ENCODE measurements at places on chromosomes 13 and 19. TPM values are rescaled to one million over a fixed set of nuclear protein-coding genes. Genes with fewer than 3 reads are reported as not detected.

The IGFL1 gene
- polyA plus RNA-seq: not detected

The MBD3L2 gene
- polyA plus RNA-seq: not detected

The ELSPBP1 gene
- not detected for polyA plus RNA-seq

The KLF2 gene
- polyA plus RNA-seq: 15.9 TPM

The ZNF558 gene
- polyA plus RNA-seq: 35.5 TPM

The ZNF610 gene
- 7.9 TPM for polyA plus RNA-seq

The NKPD1 gene
- 0.16 TPM for polyA plus RNA-seq

The HCST gene
- polyA plus RNA-seq: 3.1 TPM

DNA sequence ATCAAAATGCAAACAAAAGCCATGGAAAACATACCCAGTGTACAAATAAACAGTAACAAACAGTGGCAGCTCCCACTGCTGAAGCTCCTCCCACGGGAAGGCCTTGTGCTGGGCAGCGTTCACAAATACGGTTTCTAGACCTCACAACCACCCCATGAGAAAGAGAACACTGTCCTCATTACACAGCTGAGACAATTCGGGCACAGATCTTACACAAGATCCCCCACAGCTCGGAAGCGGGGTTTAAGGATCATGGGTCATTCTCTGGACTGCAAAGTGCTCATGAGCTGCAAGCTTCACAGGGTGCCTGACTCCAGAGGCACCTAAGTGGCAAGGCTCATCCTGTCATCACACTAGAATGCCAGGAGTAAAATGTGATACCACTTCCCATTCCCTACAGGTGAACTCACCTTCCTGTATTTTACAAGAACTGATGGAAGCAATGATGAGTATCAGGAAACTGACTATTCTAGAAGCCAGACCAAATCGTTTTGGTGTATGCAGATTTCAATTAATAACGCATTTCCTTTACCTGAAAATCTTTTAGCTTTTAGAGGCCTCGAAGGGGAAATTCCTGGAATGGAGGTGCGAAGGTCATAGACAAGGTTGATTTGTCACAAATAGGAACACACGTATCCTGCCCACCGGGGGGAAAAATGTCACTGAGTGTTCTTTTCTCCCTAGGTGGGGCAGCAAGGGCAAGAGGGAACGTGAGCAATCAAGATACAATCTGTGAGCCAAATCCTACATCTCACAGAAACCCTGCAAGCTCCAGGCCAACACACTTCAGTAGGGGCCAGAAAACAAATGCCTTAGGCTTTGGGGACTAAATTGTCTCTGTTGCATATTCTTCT is 41.2 kb downstream of the STK24 start:
- no peak for DNase-seq

GRCh38 chr13:25864116-25864515 is 187.7 kb downstream of the SHISA2 start:
- no peak for DNase-seq

DNA sequence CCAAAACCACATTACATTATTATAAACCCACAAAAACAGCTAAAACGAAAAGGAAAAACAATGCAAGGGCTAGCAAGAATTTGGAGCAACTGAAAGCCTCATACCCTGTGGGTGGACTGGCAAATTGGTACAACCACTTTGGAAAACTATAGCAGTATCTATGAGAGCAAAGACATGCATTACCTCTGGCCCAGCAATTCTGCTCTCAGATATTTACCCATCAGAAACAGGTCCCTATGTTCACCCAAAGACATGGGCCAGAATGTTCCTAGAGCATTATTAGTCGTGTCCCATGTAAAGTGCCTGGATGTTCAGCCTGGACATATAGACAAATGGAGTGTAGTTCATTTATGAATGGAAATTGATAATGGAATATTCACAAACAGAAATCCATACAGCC is 27.9 kb downstream of the POP4 start:
- DNase-seq: no peak

GRCh38 chr13:110866491-110867170 is 48.2 kb downstream of the ANKRD10 start:
- no peak for DNase-seq

DNA sequence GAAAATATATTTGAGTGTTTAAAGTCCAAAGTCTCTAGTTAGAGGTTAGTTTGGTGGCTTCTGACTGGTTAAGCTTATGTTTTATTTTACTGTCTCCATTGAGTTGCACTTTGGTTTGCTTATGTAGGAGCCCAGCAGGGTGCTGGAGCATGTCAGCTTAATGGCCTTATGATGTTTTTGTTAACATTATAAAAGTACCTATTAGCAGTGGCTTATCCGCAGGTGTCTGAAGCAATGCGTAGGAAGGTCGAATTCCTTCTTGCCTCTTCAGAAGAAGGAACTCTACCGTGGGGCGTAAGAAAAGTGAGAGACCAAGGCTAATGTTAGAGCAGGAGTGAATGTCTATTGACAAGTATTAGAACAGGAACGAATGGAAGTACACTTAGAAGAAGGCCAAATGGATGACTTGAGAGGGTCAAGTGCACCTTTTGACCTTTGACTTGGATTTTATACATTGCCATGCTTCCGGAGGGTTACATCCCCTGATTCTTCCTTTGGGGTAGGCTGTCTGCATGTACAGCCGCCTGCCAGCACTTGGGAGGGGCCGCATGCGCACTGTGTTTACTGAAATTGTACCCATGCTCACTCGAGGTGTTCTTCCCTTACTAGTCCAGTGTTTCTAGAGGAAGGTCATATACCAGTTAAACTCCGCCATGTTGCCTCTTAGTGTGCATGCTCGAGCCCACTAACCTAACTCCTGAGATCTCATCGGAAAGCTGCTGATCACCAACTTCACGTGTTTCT is 793.9 kb upstream of the PCDH9 start:
- no peak for DNase-seq

DNA sequence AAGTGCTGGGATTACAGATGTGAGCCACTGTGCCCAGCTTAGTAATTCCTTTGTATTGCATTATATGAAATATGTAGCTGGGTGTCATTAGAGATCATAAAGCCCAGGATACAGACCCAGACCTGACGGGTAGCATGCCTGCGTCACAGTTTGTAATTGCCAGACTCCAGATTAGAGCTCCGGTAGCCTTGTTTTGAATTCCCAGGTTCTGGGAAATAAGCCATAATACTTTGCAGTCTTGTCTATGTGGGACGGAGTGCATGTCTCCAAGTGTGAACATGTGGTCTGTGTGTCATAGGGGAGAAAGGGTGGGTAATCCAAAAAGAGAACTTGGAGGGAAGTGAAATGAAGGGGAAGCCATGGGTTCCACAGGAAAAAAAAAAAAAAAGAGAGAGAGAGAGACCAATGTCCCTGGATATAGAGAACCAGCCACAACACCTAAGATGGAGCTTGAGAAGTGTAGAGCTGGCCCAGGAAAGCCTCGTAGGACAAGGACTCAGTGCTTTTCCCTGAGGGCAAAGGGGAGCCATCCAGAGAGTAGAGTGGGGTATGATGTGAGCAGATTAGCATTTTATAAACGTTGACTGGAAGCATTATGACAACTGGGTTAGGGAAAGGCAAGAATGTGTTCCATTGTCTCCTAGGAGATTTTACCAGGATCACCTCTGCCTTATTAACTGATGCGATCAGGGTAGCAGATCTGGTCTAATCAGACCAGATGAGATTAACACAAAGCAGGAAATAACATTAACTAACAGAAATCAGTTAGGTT is 2.6 kb downstream of the ZSCAN4 start:
- DNase-seq: no peak

GRCh38 chr13:74389056-74389455 is 254.9 kb upstream of the KLF12 start:
- no peak for DNase-seq

- DNase-seq: no peak
Measured at GRCh38 chr19:33507021-33507956, 14.3 kb downstream of the PEPD start.

- no peak for DNase-seq
Measured at GRCh38 chr13:109336730-109337129, 449.7 kb downstream of the IRS2 start.

GRCh38 chr13:31274390-31274789 is 74.6 kb downstream of the B3GLCT start:
- no peak for DNase-seq

DNA sequence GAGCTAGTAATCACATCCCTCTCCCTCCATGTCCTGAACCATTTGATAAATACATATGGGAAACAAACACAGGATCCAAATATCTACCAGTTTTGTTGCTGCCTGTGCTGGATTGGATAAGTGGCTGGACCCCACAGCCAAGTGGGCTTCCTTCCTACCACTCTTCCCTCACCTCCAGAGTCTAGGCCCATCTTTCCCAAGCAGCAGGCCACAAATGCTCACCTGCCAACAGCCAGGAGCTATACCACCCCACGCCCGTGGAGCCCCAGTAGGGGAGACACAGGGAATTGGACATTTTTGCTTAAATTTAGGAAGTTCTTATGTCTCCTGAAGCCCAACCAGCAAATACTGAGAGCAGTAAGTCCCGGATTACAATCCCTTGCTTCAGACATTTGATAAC is 55.8 kb downstream of the HSPH1 start:
- no peak for DNase-seq

- no peak for DNase-seq
Measured at GRCh38 chr13:31807090-31807541, 67.8 kb downstream of the RXFP2 start.

GRCh38 chr13:51240958-51241357 is 18.8 kb downstream of the FAM124A start:
- DNase-seq: no peak

DNA sequence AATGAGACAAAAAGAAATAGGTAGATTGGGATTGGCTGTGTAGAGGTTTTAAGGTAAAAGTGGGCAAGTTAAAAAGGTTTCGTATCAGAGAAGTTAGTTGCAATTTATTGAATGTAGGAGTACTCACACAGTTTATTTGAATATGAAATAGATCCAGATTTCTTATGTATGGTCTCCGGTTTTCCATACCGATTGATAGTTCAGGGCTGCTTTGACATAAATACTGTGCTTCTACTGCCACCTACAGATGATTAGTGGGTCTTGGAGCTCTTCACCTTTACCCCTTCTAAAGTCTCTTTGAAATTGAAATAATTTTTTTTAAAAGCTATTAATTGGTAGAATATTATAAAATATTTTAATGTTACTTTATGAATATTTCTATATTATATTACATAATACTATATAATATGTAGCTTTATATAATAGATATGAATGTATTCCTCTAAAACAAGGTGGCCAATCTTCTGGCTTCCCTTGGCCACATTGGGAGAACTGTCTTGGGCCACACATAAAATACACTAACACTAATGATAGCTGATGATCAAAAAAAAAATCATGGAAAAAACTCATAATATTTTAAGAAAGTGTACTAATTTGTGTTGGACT is 7.7 kb upstream of the GPR18 start:
- no peak for DNase-seq

DNA sequence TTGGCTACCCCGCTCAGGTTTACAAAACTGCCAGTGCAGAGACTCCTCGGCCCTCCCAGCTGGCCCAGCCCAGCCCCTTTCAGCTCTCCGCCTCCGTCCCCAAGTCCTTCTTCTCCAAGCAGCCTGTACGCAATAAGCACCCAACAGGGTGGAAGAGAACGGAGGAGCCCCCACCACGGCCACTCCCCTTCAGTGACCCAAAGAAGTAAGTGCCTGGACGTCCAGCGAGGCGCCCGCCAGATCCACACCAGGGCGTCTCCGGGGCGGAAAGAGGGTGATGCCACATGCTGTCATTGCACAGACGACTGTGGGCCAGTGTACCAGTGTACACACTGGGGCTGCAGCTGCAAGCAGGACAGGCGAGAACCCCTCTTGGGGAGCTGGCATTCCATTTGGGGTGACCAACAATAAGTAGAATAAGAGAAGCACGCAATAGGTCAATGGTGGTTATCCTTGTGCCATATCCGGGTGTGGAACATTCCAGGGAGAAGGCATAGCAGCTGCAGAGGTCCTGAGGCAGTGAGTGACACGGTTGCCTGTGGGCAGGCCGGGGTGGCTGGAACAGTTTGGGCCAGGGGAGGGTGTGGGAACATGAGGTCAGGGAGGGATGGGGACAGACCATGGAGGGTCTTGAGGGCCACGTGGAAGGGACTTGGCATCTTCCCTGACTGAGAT is 41.3 kb downstream of the DPF1 start:
- no peak for DNase-seq

DNA sequence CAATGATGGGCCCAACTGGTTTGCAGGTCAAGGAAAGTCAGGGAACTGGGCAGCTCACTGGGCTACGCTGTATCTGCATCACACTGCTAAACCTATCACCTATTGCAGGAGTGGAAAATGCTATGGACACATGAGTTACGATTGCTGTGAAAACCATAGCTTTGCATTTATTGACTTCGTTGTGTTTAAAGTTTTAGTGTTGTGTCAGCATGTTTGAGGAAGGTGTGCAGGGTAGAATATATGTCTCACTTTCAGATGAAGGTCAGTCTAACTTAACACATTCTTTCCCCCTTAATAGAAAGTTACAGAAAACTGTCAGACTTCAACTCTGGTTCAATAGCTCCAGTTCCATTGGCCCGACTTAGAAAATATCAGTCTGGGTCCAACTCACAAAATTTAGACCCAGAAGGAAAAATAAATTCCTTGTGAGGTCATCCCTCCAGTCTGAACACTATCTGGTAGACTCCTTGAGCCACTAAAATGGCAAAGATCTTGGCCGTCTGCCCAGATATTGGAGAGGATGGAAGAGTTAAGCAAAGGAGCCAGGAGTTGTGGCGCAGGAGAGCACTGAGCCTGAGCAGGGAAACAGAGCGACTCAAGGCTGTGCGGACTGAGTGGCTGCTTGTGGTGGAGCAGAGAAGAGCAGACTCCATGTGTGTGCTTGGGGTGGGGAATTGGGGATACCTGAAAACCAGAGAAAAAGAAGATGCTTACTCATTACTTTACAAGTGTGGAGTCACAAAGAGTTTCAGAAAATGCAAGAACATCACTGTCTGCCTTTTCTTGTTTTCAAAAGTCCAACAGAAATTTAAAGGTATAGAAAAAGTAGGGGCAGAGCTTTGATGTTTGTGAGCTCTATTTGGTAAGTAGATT is 518.5 kb downstream of the FGF9 start:
- DNase-seq: no peak

DNA sequence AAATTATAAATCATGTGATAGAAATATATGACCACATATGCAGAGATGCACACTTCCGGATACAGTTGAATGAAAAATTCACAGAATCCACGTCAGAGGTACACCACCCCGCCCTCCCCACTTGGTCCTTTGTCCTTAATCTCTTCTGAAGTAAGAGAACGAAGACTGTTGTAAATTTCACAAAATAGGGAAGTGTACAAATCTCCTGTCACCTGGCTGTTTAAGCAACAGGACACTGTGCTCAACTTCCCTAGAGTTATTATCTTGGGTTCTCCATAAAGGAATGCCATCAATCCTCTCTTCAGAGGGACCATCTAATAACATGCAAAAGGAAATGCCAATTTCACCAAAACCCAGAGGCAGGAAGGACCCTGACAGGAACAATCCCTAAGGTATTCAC is 10.5 kb upstream of the CEACAM6 start:
- DNase-seq: no peak

Data from left renal pelvis (tissue), 4 donors.